MCF 10A (cell line): ENCODE measurements at places on chromosomes 5 and 9. TPM values are rescaled to one million over a fixed set of nuclear protein-coding genes. Genes with fewer than 3 reads are reported as not detected.

GRCh38 chr9:34426347-34427074 is 31.9 kb downstream of the FAM219A start:
- DNase-seq, result no peak

- no peak for DNase-seq
Observed at GRCh38 chr9:133528001-133528875, 3.5 kb upstream of the MYMK start.

FGF18 gene
- total RNA-seq, result not detected in 2 replicates

CARTPT gene
- total RNA-seq, result not detected in 2 replicates

NSG2 gene
- total RNA-seq, result not detected in 2 replicates

DNA sequence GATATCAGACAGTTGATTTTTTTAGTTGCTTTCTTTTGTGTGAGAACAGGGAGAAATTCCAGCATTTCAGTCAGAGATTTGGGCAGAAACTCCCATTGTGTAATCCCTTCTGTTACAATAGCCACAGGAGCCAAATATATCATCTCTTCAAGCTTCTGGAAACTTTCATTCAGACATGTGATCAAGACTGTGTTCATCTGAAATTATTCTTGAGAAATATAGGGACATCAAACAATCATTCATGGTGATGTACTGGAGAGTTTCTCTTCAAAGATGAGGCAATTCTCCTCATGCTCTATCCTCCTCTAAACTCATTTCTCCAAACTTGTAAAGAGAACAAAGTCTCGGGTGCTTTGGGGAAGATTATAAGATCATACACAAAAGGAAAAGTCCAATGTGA is 35.2 kb upstream of the CSNK1G3 start:
- peak; percentile 41 for DNase-seq

PTCD2 gene
- total RNA-seq, result 20.3 and 20.6 TPM in 2 replicates

DNA sequence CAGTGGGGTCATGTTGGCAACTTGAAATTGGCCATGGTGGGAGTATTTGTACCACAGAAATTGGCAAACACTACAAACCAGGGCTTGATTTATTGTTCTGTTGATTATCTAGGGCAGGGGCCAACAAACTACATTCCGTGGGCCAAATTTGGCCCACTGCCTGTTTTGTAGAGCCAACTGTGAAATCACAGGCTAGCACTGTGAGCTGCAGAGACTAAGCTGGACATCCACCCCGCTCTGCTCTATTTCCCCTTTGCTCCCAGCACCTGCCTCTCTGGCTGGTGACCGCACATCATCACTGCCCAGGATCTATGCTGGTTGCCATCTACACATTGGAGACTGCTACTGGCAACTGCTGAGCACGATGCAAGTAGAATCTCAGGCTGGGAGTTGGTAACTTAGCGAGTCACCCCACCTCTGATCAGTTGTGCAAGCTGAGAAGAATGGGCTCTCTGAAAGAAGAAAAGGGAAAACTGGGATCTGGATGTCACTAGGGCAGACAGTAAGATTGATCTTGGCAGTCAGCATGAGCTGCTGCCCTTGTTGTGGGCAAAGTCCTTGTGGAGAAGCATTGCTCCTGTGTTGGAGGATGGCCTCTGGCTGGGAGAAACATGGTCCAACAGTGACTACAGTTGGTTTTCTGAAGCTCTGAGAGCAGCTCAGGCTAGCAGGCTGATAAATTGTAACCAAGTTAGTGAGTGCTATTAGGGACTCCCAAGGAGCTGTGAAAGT is 144.7 kb upstream of the RAD23B start:
- DNase-seq, result no peak

FAXDC2 gene
- total RNA-seq, result 0.79 and 2.1 TPM in 2 replicates

CKMT2 gene
- total RNA-seq, result not detected in 2 replicates

CSF2 gene
- not detected in 2 replicates for total RNA-seq

DNA sequence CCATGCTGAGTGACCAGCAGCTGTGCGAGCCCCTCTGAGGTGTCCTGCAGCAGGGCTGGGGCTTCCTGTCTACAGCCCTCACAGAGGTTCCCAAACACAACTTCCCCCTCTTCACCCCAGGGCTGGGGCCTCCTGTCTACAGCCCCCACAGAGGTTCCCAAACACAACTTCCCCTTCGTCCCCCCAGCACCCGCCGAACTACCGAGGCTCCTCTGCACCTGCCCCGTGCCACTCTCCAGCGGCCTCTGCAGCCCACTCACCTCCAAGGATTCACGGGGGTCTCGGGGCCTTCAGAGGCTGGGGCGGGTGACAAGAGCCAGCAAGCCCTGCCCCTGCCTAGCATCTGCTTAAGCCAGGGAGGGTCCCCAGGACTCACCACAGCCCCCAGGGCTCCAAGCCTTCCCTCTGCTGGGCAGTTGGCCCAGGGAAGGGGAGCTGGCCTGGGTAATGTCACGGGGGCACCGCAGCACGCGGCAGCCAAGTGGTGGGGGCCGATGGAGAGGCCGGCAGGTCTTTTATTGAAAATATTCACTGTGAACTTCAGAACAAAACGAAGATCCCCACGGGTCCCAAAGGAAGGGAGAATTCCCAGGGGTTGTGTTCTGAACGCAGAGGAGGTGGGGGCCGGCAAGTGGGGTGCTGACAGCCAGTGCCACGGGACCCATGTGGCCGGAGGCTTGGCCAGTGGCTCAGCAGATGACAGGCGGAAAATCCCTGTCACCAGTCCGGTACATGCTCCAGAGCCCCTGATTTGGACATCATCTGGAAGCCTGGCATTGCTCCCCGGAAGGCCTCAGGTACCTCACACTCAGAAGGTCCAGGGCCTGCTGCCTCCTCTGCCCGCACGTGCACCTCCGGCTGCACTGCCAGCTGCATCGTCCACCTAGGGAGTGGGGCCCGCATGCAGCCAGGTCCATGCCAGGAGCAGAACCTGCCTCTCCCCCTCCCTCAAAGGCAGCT is 125.3 kb downstream of the ADAMTS2 start:
- no peak for DNase-seq

DNA sequence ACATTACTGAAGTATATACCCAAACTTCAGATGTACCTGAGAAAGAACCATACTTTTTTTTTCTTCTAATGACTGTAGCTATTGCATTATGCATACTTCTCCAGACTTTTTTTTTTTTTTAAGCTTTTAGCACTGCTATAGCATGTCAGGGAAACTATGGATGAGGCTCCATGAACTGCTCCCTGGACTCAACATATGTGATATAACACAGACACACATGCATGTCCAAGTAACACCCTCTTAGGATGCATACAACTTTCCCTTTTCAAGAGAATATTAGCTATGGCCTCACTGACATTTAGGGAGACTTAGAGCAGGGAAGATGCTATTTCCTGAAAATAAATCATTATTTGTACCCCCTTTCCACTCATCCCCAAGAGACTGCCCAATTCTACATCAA is 499 bp upstream of the ASPN start:
- no peak for DNase-seq

DNA sequence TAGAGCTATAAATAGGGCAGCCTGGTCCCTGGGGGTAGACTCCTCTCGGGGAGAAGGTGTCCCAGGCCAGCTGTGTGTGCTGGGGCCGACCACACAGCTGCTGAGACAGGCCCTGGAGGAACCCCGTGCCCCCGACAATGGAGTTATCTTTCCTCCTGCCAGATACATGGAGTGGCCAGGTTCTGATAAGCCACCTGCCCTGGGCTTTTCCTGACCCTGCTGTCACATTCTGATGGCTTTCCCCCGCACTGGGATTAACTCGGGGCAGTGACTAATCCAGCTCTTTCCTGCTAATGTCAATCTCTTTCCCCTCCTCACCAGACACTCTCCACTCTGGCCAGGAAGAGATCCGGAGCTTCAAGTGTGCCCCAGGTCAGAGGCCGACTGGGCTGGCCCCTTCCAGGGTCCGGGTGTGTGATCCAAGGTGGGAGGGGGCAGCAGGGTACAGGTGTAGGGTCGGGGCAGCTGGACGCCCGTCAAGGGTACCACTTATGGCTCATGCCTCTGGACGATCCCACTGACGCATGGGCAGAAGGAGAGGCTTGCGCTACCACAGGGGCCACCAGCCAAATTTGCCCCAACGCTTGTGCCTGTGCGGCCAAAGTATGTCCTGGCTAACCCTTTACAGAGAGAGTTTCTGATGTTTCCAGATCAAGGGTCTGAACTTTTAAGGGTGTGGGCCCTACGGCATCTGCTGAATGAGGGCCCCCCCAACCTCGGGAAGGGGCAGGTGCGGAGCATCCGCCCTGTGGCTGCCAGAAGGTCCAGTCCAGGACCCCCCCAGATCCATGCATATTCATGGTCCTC is 20.6 kb upstream of the COL5A1 start:
- DNase-seq, result no peak

DNA sequence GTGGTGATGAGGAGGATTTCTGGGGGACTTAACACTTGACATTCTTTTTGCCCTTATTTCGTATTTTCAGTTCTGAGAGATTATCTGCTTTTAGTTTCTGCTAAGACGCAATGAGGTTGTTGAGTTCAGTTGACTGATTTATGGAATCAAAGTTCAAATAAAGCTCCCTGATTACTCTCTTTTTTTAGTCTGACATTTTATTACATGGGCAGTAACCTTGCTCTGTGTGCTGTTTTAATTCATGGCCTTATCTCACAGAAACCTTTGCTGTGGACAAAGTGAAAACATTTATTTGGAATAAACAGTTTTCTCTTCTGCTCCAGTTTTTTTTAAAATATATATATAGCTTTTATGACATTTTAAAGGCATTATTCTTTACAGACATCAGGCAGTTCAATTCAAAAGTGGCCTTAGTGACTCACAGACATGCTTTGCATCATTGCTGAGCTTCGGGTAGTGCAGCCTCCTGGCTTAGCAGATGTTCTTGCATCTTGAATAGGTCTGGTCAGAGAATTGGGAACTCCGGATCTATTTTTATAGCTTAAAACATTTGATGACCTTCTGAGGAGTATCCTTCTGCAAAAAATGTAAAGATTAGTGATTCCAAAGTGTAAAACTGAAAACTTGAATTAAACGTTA is 162.9 kb downstream of the FAM170A start:
- no peak for DNase-seq

GRCh38 chr9:95952471-95952870 is 77.0 kb downstream of the ERCC6L2 start:
- no peak for DNase-seq

GRCh38 chr9:33341182-33341581 is 50.9 kb downstream of the NFX1 start:
- no peak for DNase-seq

DNA sequence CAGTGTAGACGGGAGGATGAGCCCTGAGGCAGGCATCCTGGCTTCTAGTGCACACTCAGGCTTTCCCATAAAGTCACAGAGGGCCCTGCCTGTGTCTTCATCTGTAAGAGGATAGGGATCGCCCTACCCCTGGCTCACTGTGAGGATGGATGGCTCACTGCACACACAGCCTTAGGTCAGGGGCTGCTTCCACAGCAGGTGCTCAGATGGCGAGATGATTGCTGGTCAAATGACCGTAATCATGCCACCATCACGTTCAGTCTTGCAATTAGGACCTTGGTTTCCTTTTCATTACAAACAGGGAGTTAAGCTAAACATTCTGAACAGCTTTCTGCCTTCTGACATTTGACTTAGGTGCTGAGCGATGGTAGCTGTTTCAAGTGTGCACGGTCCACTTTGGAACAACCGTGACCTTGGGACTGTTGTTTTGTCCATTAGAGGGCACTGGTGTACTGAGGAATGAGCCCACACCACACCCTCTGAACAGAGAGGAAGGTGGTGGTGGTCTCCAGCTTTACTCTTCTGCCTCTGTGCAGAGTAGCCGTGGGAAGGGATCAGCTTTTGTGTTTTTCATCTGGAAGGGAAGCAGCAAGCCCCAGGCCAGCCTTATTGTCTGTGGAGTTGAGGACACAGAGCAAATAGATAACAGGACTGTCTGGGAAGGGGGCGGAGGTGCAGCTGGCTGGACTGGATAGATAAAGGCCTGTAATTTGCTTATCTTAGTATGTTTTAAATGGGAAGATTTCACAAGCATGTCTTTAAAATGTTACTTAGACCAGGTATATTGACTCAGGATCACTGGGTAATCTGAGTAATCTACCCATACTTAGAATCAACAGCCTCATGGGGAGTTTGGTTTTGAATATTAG is 183.1 kb downstream of the TRIO start:
- DNase-seq, result peak; percentile 6

MRPL50 gene
- total RNA-seq, result 15.4 and 16.9 TPM in 2 replicates

- DNase-seq, result peak; percentile 33
Observed at GRCh38 chr5:154858972-154859871, 795 bp downstream of the CNOT8 start.

DNA sequence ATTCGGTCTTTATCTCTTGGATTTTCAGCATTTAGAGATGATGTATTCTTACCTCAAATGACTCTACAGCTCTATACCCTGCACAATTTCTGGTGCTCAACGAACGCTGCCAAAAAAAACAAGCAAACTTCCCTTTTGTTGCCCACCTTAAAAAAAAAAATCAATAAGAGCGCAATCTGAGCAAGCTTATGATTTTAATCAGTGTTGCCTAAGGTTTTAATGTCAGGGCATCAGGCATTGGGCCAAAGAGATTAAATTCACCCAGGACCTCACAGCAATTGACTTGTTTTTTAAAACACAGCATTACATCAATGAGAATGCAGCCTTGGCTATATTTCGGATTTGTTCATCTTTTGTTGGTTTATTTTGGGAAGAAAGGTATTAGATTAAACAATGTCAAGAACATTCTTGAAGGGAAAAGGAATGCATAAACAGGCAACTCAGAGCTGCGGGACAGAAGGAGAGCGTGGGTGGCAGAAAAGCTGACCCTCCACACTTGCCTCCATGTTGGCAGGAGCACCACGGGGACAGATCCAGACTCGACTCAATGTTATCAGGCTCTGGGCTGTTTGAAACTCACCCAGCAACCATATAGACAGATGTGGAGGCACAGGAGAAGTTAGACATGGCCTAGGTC is 127.5 kb upstream of the DAPK1 start:
- no peak for DNase-seq

DNA sequence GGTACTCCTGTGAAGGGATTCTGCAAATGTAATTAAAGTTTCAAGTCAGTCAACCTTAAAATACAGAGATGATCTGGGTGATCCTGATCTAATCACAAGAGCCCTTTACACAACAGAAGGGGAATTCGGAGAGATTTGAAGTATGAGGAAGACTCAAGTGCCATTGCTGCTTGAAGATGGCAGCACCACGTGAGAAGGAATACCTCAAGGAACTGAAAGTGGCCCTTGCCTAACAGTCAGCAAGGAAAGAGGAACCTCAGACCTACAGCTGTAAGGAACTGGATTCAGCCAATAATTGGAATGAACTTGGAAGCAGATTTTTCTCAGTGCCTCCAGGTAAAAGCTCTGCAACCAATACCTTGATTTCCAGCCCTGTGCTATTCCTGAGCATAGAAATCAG is 87.4 kb downstream of the THBS4 start:
- DNase-seq, result no peak
